Panc1 (cell line): ENCODE measurements at places on chromosomes 12 and 14.

- no peak for DNase-seq
Observed at GRCh38 chr12:124668602-124669001, 101.2 kb upstream of the NCOR2 start.

- DNase-seq: no peak
Observed at GRCh38 chr14:61196792-61197191, 84.3 kb downstream of the TMEM30B start.

- DNase-seq: no peak
Observed at GRCh38 chr12:25119020-25119419, 75.9 kb downstream of the DNAI7 start.

DNA sequence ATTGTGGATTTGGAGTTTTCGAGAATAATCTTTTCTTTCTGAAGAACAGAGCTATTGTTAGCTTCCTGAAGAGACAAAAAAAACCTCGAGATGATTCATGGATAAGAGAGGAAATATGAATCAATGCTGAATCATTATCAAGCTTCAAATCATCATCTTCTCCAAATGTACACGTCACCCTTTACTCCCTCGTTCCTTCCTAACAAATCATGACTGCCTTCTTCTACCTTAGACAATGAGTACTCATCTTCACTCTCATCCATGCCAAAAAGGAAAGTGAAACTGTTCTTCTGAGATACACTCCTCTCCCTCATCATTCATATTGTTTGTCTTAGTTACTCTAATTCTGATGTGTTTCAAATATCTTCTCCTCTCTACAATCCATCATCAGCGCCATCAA lies 1115.8 kb upstream of the ATXN7L3B start:
- DNase-seq: no peak

DNA sequence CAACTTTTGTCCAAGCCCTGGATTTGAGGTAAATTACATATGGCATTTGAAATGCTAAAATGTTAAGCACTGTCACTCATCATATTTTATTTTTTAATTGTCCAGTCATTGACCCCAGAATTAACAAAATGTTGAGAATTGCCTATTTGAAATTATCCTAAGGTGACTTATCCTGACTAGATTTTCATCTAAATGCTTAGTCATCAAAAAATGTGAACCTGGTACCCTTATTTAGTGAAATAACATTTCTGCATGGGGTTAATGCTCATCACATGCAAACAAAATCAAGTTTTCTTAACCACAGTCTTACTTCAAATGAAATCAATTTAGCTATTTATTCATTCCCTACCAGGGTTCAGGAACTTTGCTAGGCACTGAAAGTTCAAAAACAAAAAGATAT lies 232.0 kb upstream of the DCN start:
- DNase-seq: no peak

DNA sequence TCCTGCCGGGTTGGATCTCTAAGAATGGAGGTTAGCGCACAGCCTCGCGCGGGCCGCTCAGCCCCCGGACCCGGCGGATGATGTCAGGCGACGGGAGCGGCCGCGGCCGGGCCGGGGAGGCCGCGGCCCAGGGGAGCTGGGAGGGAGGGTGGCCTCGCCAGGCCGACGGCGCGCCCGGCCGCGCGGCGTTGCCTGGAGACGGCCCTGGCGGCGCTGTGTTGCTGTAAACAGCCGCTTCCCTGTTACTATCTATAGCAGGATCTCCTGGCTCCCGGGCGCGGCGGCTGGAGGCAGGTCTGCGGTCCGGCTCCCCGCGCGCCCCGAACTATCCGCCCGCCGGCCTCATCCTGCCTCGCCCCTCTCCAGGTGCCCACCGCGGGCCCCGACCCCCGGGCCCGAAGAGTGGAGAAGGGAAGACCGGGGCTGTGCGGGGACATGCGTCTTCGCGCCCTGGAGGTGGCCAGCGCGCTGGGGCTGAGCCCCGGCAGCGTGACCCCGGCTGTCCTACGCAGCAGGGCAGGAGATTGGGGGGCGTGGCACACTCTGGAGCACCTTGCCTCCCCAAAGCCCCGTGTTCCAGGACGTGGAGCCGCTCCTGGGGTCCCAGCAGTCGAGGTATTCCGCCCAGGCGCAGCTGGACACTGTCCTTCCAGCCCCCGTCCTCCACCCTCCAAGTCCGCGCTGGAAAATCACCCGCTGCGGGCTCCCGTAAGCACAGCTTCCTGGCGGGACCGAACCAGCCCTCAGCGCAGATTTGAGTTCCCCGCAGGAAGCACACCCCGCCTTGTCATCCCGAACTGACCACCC lies 1.4 kb upstream of the FOS start:
- no peak for DNase-seq
